ENCODE measurements at places on chromosomes 12 and 14.

DNA sequence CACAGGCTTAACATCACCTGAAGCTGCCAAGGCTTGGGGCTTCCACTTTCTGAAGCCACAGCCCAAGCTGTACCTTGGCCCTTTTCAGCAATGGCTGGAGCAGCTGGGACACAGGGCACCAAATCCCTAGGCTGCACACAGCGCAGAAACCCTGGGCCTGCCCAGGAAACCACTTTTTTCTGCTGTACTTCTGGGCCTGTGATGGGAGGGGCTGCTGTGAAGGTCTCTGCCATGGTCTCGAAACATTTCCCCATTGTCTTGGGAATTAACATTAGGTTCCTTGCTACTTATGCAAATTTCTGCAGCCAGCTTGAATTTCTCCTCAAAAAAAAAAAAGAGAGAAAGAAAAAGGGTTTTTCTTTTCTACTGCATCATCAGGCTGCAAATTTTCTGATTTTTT lies 219.1 kb downstream of the RPL10L start:
- DNase-seq = no peak

- DNase-seq = no peak
These were observed 6.6 kb downstream of the POMT2 start for GRCh38 chr14:77314043-77314442.

GRCh38 chr12:92341065-92341668 lies 195.5 kb upstream of the BTG1 start:
- no peak for DNase-seq

GRCh38 chr12:96719660-96720362 lies 187.2 kb upstream of the NEDD1 start:
- DNase-seq = peak; percentile 23

DNA sequence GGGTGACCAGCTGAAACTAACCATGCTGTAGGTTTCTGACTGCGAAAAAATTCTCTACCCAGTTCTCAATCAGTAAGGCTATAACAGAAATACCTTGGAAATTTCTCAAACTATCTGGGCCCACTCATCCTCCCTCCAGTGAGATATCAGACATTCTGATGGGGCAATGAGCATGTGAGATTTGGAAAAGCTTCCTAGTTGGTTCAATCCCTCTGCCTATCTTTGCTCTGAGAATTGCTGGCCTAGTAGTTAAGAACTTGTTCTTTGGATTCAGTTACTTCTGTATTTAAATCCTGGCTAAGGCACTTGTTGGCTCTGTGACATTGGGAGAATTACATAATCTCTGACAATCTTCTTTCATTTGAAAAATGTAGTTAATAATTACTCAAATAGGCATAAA lies 119.4 kb downstream of the SLC15A5 start:
- DNase-seq = no peak

DNA sequence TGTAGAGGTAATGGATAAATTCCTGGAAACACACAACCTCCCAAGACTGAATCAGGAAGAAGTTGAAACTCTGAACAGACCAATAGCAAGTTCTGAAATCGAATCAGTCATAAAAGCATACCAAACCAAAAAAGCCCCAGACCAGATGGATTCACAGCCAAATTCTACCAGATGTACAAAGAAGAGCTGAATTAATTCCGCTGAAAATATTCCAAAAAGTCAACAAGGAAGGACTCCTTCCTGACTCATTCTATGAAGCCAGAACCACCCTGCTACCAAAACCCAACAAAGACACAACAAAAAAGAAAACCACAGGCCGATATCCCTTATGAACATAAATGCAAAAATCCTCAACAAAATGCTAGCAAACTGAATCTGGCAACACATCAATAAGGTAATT lies 81.5 kb downstream of the SLC38A4 start:
- no peak for DNase-seq

GRCh38 chr12:111596985-111597830 lies 1.9 kb downstream of the ATXN2 start:
- no peak for DNase-seq

- DNase-seq = no peak
These were observed 106.9 kb upstream of the TMEM233 start for GRCh38 chr12:119486599-119487154.

DNA sequence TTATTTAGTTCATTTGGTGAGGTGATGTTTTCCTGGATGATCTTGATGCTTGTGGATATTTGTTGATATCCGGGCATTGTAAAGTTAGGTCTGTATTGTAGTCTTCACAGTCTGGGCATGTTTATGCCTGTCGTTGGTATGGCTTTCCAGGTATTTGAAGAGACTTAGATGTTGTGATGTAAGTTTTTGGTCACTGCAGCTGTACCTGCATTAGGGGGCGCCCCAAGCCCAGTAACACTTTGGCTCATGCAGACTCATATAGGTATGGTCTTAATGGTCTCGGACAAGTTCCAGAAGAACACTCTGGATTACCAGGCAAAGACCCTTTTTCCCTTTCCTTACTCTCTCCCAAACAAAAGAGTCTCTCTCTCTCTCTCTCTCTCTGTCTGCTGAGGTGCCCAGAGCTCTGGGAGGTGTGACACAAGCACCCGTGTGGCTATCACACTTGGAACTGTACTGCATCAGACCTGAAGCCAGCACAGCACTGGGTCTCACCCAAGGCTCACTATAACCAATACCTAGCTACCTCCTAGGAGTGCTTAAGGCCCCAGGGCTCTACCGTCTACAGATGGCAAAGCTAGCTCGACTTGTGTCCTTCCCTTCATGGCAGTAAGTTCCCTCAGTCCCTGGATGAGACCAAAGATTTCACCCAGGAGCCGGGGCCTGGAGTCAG lies 425.8 kb upstream of the ATXN7L3B start:
- DNase-seq = peak; percentile 9

- DNase-seq = no peak
These were observed 140.9 kb downstream of the NTS start for GRCh38 chr12:86015026-86015425.

GRCh38 chr12:14873440-14874185 lies 12.0 kb downstream of the MGP start:
- DNase-seq = no peak

- DNase-seq = no peak
These were observed 55.8 kb downstream of the TMEM30B start for GRCh38 chr14:61225344-61225743.

DNA sequence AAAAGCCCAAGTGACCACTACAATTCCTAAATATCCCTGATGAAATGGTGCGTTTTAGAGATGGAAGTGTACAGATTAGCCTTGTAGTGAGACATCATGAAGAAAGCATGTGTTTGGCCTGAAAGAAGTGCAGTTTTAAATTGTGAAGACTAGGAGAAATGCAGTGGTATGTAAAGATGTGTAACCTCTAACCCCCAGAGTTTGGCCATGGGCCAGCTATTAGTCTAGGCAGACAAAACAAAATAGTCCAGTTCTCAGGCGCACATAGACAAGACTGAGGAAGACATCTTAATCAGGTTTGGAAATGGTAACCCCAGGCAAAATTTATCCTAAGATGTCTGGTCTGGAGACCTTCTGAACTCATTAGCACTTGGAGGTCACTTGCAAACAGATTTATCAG lies 23.4 kb downstream of the WBP11 start:
- DNase-seq = no peak

DNA sequence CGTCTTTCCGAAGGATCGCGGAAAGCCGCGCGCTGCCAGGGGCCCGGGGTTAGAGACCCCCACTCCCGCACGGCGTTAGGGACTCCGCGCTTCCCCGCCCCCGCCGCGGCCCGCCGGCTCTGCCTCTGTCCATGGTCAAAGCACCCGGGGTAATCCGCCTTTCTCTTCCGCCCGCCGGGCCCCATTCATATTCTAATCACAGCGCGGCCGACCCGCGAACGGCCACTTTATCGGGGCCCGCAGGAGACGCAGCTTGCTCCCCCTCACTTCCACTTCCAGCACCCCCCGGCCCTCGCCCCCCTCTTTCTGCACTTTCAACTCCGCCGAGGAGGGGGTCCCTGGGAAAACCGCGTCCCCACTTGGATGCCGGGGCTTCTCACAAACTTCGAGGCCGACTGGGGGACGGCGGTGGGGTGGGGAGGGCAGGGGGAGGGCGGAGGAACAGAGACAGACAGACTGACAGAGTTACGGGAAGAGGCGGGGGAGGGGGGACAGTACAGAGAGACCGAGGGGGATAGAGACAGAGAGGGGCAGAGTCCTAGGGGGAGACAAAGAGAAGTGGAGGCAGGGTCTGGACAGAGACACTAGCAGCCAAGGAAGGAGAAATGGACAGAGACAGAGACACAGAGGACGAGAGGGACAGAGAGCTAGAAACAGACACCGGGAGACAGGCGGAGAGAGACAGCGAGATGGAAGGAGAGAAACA lies 1.1 kb upstream of the RFX4 start:
- DNase-seq = no peak

- DNase-seq = no peak
These were observed 397 bp downstream of the BDKRB1 start for GRCh38 chr14:96256407-96256806.

DNA sequence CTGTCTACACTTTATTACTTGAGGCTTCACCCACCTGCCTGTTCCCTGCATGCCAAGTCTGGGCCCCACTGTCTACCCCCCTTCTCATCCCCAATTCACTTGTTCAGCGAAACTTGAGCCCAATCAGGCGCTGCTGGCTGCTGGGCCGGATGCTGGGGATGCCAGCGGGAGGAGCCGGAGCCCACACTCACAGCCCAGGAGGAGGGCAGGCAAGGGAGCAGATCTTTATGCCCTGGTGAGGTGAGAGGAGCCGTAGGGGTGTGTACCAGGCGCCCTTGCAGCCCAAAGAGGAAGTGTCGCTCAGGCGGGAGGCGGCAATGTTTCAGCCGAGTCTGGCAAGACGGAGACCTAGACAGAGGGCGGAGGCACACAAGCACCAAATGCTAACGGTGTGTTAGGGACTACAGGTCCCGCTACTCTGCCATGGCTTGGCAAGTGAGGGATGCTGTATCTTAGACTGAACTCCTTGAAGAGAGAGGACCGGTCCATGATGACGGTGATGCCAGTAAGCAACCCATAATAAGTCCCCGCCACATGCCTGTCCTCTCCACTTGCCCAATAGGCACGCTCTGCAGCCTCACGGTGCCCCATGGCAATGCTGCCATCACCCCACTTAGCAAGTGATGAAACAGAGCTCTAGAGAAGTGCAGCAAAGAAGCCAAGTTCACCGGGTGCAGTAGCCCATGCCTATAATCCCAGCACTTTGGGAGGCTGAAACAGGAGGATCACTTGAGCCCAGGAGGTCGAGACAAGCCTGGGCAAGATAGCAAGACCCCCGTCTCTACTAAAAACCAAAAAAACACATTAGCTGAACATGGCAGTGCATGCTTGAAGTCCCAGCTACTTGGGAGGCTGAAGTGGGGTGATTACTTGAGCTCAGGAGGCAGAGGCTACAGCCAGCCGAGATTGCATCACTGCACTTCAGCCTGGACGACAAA lies 41.6 kb downstream of the LRRC74A start:
- DNase-seq = no peak

GRCh38 chr14:52380294-52380693 lies 66.2 kb downstream of the PTGER2 start:
- no peak for DNase-seq

GRCh38 chr12:109448707-109449390 lies 28.3 kb downstream of the KCTD10 start:
- no peak for DNase-seq

- no peak for DNase-seq
These were observed 8.2 kb upstream of the PPP2R5E start for GRCh38 chr14:63551332-63551731.

- no peak for DNase-seq
These were observed 91.4 kb downstream of the CHGA start for GRCh38 chr14:93014058-93015023.

GRCh38 chr12:94128280-94128679 lies 20.1 kb upstream of the PLXNC1 start:
- no peak for DNase-seq

GRCh38 chr14:73142216-73142615 lies 5.9 kb downstream of the PSEN1 start:
- no peak for DNase-seq

GRCh38 chr12:70267550-70267949 lies 24.3 kb downstream of the CNOT2 start:
- no peak for DNase-seq

GRCh38 chr12:95336387-95337067 lies 118.9 kb downstream of the VEZT start:
- peak; percentile 89 for DNase-seq

GRCh38 chr12:132551641-132552031 lies 58.7 kb downstream of the LRCOL1 start:
- DNase-seq = no peak

DNA sequence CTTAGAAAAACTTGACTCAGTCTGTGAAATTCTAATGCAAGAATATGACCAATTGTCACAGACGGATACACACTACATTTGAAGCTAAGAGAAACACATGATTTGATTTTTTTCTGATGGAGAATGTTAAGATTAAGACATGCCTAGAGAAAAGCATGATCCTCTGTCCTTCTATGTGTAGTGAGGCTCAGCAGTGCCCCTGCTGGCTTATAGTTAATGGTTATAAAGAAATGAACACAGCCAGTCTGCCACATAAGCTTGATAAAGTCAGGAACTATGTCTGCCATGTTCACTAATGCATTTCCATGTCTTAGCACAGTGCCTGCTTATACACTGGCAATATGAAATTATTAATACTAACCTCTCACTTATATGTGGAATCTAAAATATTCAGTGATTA lies 168.1 kb upstream of the DAAM1 start:
- no peak for DNase-seq

DNA sequence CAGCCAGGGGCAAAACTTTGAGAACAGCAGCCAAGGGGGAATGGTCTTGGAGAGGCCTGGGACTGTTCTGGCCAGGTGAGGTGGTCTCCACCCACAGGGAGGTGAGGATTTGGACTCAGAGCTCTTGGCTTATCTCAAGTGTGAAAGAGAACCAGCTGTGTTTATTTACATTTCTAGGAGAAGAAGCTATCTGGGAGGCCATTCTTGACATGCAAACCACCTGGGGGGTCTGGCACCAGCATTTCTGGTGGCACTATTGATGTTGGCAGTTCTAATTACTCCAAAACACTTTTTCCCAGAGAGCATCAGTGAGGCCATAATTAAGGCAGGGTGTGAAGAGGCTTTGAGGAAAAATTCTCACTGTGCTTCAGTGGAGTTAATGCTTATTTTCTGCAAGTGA lies 95.1 kb downstream of the CAND1 start:
- DNase-seq = no peak

GRCh38 chr12:132998741-132999140 lies 12.6 kb downstream of the ZNF26 start:
- DNase-seq = no peak

DNA sequence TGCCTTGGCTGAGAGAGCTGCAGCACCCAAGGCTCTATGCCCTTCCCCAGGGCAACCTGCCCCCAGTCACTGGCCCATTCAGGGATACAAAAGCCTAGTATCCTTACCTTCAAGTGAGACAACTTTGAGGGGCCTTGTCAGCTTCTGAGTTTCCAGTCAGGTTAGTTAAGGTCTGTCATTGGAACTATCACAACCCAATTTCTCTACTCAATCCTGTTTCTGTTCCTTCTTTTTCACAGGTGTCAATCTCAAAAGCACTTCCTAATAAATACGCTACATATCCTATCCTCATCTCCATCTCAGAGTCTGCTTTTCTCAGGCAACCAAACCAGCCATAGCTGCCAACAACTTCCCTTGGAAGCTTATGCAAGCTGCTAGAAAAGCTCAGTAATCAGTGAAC lies 4.9 kb upstream of the PTGDR start:
- DNase-seq = no peak

GRCh38 chr14:53950031-53950793 lies 6.4 kb downstream of the BMP4 start:
- no peak for DNase-seq
